CD4-positive, alpha-beta T cell treated with Interleukin-6 at 100 ng/mL for 8 hours (primary cell): ENCODE measurements at places on chromosomes 5 and 9.
A peak's percentile ranks its signal among the peaks of the same experiment; 100 is the strongest.

DNA sequence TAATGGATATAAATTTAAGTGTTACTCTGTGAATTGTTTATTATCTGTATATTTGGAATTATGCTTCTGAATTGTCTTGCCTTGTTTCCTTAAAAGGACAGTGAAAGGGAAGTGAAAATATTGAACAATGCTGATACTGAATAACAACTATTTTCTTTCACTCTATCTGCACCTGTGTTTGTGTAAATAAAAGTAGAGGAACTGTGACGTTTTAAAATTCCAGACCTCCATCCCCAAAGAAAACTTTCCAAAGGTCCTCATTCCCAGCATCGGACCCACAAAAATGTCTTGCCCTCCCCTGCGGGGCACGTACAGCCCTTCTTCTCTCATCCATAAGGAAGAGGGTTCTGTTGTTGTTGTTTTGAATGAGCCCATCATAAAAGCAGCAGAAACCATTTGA, 100.0 kb downstream of the NLN start:
- DNase-seq: no peak

DNA sequence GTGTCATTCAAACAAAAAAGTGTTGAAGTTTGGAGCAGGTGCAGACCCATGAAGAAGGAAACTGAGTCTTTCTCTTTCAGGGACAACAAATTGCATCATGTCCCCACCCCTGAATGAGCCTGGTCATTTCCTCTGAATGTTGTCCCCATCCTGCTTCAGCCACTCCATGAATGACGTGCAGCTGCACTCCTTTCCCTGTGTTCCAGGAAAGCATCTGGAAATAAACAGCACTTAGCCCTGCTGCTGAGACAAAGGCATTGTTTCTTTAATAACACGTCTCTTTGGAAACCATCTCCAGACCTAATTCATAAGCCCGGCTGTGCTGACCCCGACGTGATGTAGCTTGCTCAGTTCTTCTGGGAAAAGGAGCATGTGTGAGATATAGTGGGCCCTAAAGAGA, 682.3 kb downstream of the BRINP1 start:
- DNase-seq: no peak

- DNase-seq: no peak
These were observed 14.6 kb downstream of the ANXA6 start for GRCh38 chr5:151142933-151143332.

DNA sequence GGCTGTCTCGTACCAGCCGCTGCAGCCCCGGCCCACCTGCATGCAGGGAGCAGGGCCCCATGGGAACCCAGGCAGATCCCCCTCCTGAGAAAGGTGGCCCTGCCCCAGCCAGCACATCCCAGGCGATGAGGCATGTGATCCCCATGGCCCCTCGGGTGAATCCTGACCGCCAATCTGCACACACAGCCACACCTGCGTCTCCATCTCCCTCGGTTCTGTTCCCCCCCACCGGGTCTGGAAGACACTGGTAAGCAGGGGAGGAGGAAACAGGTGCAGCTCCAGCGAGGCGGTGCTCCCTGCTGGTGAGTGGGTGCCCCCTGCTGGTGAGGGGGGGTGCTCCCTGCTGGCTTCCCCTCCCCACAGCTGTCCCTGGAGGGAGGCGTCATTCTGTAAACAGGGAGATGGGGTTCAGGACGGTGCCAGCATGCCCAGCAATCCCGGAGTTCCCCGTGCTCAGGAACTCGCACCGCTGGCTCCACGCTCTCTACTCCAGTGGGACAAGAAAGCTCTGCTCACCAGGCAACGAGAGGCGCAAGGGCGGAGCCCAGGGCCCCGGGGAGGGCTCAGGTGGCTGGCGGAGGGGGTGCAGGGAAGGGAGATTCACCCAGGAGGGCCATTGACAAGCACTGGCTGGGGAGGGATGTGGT, 28.4 kb upstream of the SLC12A7 start:
- peak; percentile 71 for DNase-seq

GRCh38 chr9:110729641-110730040, 61.0 kb downstream of the MUSK start:
- no peak for DNase-seq
